ENCODE measurements at places on chromosomes 11 and 22.
A peak's percentile ranks its signal among the peaks of the same experiment; 100 is the strongest.

- peaks cover 18% of the 10 kb centered on the region for H3K36me3 ChIP-seq
- H3K27me3 ChIP-seq: no peaks in the 10 kb centered on the region
- peak overlapping the region; percentile 48 for H3K4me3 ChIP-seq
- H3K27ac ChIP-seq: peak overlapping the region; percentile 95
- H3K4me1 ChIP-seq: peaks cover 62% of the 10 kb centered on the region
These were observed 79.5 kb downstream of the HORMAD2 start for GRCh38 chr22:30159561-30160353.

- no peak for DNase-seq
- peaks cover 2% of the 10 kb centered on the region for H3K27me3 ChIP-seq
- no peak overlapping the region for H3K4me3 ChIP-seq
- H3K4me1 ChIP-seq: no peaks in the 10 kb centered on the region
- H3K36me3 ChIP-seq: no peaks in the 10 kb centered on the region
These were observed 72.8 kb upstream of the ALX4 start for GRCh38 chr11:44382656-44383240.

DNA sequence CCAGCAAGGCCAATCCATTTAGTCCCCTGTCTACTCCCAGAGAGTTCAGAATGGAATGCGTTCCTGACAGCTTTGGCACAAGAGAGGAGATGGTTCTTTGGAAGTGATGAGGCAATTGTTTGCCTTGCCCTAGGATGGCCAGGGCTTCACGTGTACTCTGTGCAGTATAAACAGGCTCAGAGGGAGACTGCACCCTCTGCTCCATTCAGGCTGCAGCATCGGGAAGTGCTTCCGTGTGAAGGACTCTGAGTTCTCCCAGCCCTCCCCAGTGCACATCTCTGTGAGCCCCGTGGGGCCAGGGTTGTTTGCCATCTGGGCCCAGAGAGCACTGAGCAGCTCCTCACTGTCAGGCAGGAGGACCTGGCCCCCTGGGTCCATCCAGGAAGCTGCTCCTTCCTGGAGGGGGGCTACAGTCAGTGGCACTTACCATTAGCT lies 215.3 kb upstream of the TBCEL start:
- DNase-seq: no peak
- no peaks in the 10 kb centered on the region for H3K36me3 ChIP-seq
- H3K4me1 ChIP-seq: no peaks in the 10 kb centered on the region
- H3K27me3 ChIP-seq: peaks cover 7% of the 10 kb centered on the region
- no peak overlapping the region for H3K27ac ChIP-seq
- no peak overlapping the region for H3K4me3 ChIP-seq

DNA sequence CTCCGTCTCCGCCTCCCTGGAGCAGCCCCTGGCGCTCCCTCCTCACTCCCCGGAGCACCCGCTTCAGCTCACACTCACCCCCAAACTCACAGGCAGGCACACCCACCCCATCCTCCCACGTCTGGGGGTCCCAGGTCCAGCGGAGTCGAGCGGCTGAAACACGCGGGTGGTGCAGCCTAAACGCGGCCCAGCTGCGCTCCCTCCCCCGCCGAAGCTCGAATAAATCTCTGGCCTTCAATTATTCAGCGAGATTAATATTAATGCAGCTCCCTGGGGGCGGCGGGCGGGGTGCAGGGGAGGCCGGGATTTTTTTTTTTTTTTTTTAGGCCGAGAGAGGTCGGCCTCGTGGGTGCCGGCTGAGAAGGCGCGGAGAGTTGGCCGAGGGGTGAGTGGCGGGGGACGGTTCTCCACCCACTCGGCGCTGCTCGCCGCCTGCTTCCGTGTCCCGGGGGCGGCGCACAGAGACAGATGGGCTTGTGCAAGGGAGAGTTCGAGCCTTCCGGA lies 524 bp upstream of the SLC1A2 start:
- H3K27me3 ChIP-seq: peaks cover 87% of the 10 kb centered on the region
- peaks cover 1% of the 10 kb centered on the region for H3K36me3 ChIP-seq
- peaks cover 3% of the 10 kb centered on the region for H3K4me1 ChIP-seq

GRCh38 chr22:23014250-23014649 lies 56.1 kb upstream of the GNAZ start:
- H3K4me1 ChIP-seq: peaks cover 28% of the 10 kb centered on the region
- no peaks in the 10 kb centered on the region for H3K36me3 ChIP-seq
- no peak overlapping the region for H3K4me3 ChIP-seq
- no peak overlapping the region for H3K27ac ChIP-seq
- H3K27me3 ChIP-seq: peaks cover 16% of the 10 kb centered on the region

- H3K4me3 ChIP-seq: peak overlapping the region; percentile 87
- DNase-seq: no peak
- no peak overlapping the region for H3K27ac ChIP-seq
These were observed 236.7 kb downstream of the TTC28 start for GRCh38 chr22:28442711-28443525.

GRCh38 chr11:44638032-44638431 lies 72.6 kb downstream of the CD82 start:
- H3K27ac ChIP-seq: no peak overlapping the region
- no peaks in the 10 kb centered on the region for H3K36me3 ChIP-seq
- peaks cover 41% of the 10 kb centered on the region for H3K27me3 ChIP-seq

DNA sequence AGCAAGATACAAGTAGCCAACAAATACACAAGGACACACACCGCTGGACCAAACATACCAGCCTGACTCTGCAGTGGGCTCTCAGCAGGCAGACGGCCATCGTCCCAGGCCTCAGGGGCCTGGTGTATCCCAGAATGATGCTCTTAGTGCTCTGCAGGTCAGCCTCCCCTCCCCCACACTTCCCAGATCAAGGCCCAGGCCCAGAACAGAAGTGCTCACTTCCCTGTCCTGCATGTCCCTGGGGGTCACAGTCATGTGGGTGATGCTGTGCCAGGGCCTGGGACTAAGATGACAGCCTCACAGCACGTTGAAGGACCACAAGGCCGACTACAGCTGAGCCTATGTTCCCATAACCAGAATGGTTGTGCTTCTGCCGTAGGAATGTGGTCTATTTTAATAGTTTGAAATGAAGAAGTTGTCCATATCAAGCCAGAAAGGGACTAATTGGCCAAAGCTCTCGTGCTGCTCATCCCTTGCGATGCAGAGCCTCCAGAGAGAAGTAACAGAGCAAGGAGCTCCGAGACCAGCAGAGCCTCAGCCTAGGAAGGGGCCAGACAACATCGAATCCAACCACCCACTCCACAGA lies 48.6 kb downstream of the GAB4 start:
- H3K4me3 ChIP-seq: no peak overlapping the region
- H3K27ac ChIP-seq: no peak overlapping the region
- H3K36me3 ChIP-seq: no peaks in the 10 kb centered on the region
- no peaks in the 10 kb centered on the region for H3K4me1 ChIP-seq
- no peaks in the 10 kb centered on the region for H3K27me3 ChIP-seq

DNA sequence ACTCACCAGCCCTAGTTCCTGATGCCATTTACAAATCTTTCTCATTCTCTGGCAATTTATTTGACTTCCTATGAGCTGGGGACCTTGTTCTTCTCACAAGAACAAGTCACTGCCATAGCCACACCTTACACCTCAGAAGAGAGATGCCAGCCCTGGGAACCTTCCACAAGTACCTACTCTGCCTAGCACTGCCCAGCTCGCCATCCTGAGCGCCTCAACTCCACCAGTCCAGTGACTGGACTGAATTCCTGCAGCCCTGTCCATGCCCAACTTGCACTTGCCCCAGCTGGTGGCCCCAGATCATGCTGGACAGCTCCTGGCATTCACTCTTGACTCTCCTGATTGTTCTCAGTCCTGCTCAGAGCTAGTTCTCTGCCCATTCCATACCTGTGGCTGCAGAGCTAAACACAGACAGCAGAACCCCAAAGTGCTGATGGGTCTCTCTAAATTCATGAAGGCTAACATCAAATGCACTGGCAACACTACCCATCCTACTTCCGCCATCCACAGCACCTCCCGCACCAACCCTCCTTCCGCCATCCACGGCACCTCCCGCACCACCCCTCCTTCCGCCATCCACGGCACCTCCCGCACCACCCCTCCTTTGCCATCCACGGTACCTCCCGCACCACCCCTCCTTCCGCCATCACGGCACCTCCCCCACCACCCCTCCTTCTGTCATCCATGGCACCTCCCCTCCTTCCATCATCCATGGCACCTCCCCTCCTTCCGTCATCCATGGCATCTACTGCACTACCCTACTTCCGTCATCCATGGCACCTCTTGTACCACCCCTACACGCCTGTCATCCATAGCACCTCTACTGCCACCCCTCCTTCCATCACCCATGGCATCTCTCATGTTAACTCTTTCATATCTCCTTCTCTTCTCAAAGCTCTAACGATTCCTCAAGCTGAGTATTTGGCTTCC lies 23.6 kb upstream of the SLC25A1 start:
- H3K4me1 ChIP-seq: no peaks in the 10 kb centered on the region
- DNase-seq: no peak
- H3K27me3 ChIP-seq: peaks cover 4% of the 10 kb centered on the region
- no peak overlapping the region for H3K4me3 ChIP-seq

GRCh38 chr11:68314203-68315170 lies 2.1 kb downstream of the LRP5 start:
- H3K27ac ChIP-seq: no peak overlapping the region
- H3K4me1 ChIP-seq: peaks cover 21% of the 10 kb centered on the region
- no peaks in the 10 kb centered on the region for H3K36me3 ChIP-seq
- no peak for DNase-seq

- H3K36me3 ChIP-seq: no peaks in the 10 kb centered on the region
- no peaks in the 10 kb centered on the region for H3K4me1 ChIP-seq
- no peak overlapping the region for H3K4me3 ChIP-seq
- DNase-seq: no peak
These were observed 26.3 kb downstream of the NLRP14 start for GRCh38 chr11:7046474-7047175.

DNA sequence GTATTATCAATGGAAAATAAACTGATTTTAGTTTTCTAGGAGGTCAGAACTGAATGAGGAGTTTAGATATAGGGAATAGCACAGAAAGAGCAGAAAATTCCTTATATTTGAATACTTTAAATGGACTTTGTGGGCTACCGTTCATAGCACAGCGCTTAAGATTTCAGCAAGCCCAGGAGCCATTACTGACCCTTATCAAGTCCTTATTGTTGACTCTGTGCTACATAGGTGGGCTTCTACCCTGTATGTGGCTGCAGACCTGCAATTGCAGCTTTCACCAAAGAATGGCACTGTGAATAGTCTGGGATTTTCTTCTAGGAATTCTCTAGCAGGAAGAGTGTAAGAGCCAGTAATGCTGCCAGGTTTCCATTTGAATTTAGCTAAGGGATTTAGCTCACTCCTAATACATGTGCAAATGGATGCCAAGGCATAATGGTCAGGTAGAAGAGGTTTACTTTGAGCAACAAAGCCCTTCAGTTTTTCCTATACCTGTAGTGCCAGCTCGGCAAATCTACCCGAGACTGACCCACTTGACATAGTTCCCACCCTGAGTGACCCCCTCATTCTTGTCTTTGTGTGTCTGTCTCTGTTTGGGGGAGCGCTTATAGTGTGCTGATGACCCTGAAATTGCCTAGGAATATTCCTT lies 42.5 kb upstream of the DLAT start:
- peaks cover 11% of the 10 kb centered on the region for H3K36me3 ChIP-seq
- no peak for DNase-seq
- peaks cover 4% of the 10 kb centered on the region for H3K4me1 ChIP-seq
- no peak overlapping the region for H3K27ac ChIP-seq

DNA sequence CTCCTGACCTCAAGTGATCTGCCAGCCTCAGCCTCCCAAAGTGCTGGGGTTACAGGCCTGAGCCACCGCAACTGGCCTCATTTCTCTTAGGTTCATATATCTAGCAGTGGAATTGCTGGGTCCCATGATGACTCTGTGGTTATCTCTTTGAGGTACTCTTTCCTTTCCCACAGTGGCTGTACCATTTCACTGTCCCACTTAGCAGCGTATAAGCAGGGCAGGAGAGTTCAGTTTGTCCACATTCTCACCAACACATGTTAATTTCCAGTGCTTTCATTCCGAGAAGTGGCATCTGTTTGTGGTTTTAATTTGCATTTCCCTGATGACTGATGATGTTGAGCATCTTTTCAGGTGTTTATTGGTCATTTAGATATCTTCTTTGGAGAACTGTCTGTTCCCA lies 16.4 kb downstream of the PRR5 start:
- H3K27ac ChIP-seq: no peak overlapping the region
- no peak overlapping the region for H3K4me3 ChIP-seq
- DNase-seq: no peak
- no peaks in the 10 kb centered on the region for H3K27me3 ChIP-seq
- peaks cover 6% of the 10 kb centered on the region for H3K4me1 ChIP-seq
- H3K36me3 ChIP-seq: no peaks in the 10 kb centered on the region

GRCh38 chr11:113447621-113448315 lies 27.4 kb downstream of the DRD2 start:
- H3K36me3 ChIP-seq: no peaks in the 10 kb centered on the region
- H3K27me3 ChIP-seq: peaks cover 9% of the 10 kb centered on the region
- peaks cover 17% of the 10 kb centered on the region for H3K4me1 ChIP-seq
- DNase-seq: peak; percentile 52

DNA sequence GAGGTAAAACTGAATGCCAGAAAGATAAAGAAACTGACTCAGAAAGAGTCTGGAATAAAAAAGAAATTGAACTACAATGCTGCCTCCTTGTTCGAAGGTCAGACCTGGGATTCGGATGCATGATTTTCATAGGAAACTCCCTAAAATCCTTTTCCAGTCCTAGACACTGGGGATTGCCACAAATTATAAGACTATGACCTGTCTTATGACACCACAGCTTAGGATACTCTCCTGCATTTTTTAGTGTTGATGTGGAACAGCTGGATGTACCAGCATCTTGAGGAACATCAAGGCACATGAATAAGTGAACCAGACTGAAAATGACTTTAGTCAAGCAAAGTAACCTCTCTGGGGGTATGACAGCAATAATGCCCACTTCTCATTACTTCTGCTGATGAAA lies 9.0 kb downstream of the KIRREL3 start:
- DNase-seq: no peak
- H3K4me3 ChIP-seq: no peak overlapping the region
- peaks cover 7% of the 10 kb centered on the region for H3K27me3 ChIP-seq
- no peaks in the 10 kb centered on the region for H3K36me3 ChIP-seq
- H3K27ac ChIP-seq: no peak overlapping the region

- H3K36me3 ChIP-seq: peaks cover 14% of the 10 kb centered on the region
- H3K4me1 ChIP-seq: peaks cover 33% of the 10 kb centered on the region
- peak overlapping the region; percentile 94 for H3K27ac ChIP-seq
- H3K27me3 ChIP-seq: no peaks in the 10 kb centered on the region
- peak overlapping the region; percentile 98 for H3K4me3 ChIP-seq
These were observed 800 bp downstream of the KCTD21 start for GRCh38 chr11:78187366-78188285.
